Progenitor cell of endocrine pancreas (in vitro differentiated cells): ENCODE measurements at places on chromosomes 1 and 21.

DNA sequence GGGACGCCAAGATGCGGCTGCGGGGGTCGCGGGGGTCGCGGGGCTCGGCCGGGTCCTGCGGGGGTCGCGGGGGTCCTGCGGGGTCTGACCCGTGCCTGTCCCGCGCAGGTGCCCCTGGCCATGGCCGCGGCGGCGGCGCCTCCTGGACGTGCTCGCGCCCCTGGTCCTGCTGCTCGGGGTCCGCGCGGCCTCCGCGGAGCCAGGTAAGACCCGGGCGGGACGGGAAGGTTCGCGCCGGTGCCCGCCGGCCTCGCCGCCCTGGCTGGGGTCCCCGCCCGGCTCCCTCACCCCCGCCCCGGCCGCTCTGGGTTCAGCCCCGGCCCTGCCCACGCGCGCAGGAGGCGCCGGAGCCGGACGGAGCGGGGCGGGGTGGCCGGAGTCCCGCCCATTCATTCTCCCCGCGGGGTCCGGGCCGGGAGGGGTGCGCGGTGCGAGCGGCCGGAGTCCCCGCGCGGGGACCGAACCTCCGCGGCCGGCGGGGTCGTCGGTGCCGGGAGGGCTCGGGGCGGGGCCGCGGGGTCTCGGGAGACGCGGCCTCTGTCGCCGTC is 380 bp downstream of the COL18A1 start:
- H3K27ac ChIP-seq = no peak overlapping the region
- peaks cover 5% of the 10 kb centered on the region for H3K36me3 ChIP-seq
- no peak overlapping the region for H3K4me3 ChIP-seq
- H3K27me3 ChIP-seq = peaks cover 20% of the 10 kb centered on the region
- peaks cover 39% of the 10 kb centered on the region for H3K4me1 ChIP-seq

- H3K4me3 ChIP-seq = no peak overlapping the region
- H3K27ac ChIP-seq = no peak overlapping the region
- DNase-seq = no peak
- no peaks in the 10 kb centered on the region for H3K36me3 ChIP-seq
- H3K27me3 ChIP-seq = no peaks in the 10 kb centered on the region
Measured at GRCh38 chr21:40140675-40141074, 273.4 kb downstream of the PCP4 start.

DNA sequence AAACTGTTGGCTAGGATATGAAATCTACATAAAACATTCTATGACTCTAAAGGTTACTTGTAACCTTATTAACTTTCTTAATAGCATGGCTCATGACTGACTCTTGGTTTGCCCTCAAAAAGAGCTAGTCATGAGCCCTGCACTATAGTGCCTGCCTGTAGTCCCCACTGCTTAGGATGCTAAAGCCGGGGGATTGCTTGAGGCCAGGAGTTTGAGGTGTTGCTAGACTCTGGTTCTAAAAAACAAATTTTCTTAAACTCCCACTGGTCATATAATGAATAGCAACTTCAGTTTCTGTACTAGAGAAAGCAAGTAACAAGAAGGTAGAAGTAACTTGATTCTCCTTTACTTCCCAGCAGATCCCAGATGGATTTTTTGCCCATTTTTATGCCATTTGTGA is 15.8 kb upstream of the NEXN start:
- no peaks in the 10 kb centered on the region for H3K36me3 ChIP-seq
- peaks cover 2% of the 10 kb centered on the region for H3K4me1 ChIP-seq
- no peaks in the 10 kb centered on the region for H3K27me3 ChIP-seq
- H3K4me3 ChIP-seq = no peak overlapping the region
- H3K27ac ChIP-seq = no peak overlapping the region
- DNase-seq = no peak

DNA sequence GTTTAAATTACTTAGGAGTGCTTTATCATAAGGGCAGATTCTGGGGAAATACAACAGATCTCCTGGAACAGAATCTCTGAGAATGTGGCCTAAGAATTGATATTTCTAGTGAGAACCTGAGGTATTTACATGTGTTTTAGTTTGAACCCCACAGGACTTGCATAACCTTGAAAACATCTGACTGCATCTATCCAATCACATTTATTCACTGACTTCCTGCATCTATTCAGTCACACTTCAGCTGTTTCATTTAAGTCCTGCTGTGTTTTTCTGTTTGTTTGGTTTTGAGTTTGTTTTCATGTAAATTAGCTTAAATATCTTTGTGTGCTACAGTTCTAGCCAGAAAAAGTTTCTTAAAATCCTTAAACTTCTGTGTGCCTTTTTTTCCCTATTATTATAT is 1260.7 kb downstream of the PLA2G4A start:
- H3K36me3 ChIP-seq = no peaks in the 10 kb centered on the region
- no peak overlapping the region for H3K27ac ChIP-seq
- DNase-seq = no peak
- H3K4me1 ChIP-seq = no peaks in the 10 kb centered on the region
- H3K4me3 ChIP-seq = no peak overlapping the region

- no peak overlapping the region for H3K27ac ChIP-seq
- peaks cover 2% of the 10 kb centered on the region for H3K4me1 ChIP-seq
- peaks cover 42% of the 10 kb centered on the region for H3K27me3 ChIP-seq
- H3K4me3 ChIP-seq = no peak overlapping the region
- DNase-seq = no peak
Measured at GRCh38 chr1:34726861-34727260, 28.0 kb upstream of the GJB5 start.

GRCh38 chr1:181011301-181012202 is 11.1 kb downstream of the STX6 start:
- DNase-seq = no peak
- no peak overlapping the region for H3K4me3 ChIP-seq
- peak overlapping the region; percentile 77 for H3K27ac ChIP-seq
- no peaks in the 10 kb centered on the region for H3K4me1 ChIP-seq

DNA sequence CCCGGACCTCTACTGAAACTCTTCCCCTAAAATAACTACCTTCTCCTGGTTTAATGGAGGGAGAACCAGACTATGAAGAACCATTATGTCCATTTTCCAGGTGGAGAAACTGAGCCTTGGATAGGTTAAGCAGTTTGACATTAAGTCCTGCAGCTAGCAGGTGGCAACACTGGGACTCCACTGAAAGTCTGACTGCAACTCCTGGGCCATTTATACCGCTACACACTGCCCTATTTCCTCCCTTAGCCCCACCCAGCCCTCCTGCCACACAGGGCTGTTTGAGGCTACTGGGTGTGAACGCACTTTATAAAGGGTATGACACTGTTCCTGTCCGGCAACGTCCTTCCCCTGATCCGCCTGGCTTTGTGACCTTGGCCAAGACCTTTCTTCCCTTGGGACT is 511 bp upstream of the INPP5B start:
- peak overlapping the region; percentile 96 for H3K4me3 ChIP-seq
- no peaks in the 10 kb centered on the region for H3K27me3 ChIP-seq
- peaks cover 3% of the 10 kb centered on the region for H3K36me3 ChIP-seq
- H3K27ac ChIP-seq = no peak overlapping the region
- no peak for DNase-seq

- DNase-seq = no peak
- H3K4me1 ChIP-seq = no peaks in the 10 kb centered on the region
- no peaks in the 10 kb centered on the region for H3K36me3 ChIP-seq
- H3K27me3 ChIP-seq = peaks cover 35% of the 10 kb centered on the region
- H3K27ac ChIP-seq = no peak overlapping the region
- no peak overlapping the region for H3K4me3 ChIP-seq
Measured at GRCh38 chr21:41142051-41142795, 25.7 kb upstream of the BACE2 start.

GRCh38 chr1:33117440-33118085 is 36.6 kb downstream of the AZIN2 start:
- peaks cover 27% of the 10 kb centered on the region for H3K27me3 ChIP-seq
- no peak for DNase-seq
- no peak overlapping the region for H3K27ac ChIP-seq
- H3K4me1 ChIP-seq = no peaks in the 10 kb centered on the region
- no peak overlapping the region for H3K4me3 ChIP-seq

DNA sequence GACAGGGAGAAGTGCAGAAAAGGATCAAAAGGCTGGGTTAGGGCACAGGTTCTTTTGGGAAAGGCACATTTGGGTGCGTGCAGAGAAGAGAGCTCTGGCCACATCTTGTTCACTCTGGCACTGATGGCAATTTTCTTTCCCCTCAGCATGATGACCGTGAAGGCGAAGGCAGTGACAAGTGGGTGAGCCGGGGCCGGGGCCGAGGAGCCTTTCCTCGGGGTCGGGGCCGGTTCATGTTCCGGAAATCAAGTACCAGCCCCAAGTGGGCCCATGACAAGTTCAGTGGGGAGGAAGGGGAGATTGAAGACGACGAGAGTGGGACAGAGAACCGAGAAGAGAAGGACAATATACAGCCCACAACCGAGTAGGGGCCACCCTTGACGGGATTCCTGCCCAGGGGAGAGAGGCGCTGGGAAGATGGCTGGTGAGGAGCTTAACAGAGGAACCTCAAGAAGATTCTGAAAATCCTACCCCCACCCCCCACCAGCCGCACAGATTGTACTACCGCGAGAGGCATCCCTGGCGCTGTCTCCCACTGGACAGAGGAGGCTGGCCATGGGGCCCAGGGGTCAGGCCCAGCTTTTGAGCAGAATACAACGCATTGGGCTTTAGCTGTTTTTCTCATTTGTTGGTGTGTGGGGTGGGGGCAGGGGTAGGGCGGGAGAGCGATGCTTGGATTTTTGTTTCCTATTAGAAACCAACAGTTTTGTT is 2.4 kb upstream of the SH3D21 start:
- H3K27me3 ChIP-seq = peaks cover 3% of the 10 kb centered on the region
- no peak overlapping the region for H3K27ac ChIP-seq
- no peak overlapping the region for H3K4me3 ChIP-seq
- peaks cover 5% of the 10 kb centered on the region for H3K4me1 ChIP-seq

- peaks cover 29% of the 10 kb centered on the region for H3K36me3 ChIP-seq
- no peak overlapping the region for H3K4me3 ChIP-seq
- DNase-seq = no peak
- H3K27ac ChIP-seq = no peak overlapping the region
Measured at GRCh38 chr21:36212513-36212780, 55.8 kb downstream of the DOP1B start.
